ENCODE measurements at places on chromosomes 6 and 20.

DNA sequence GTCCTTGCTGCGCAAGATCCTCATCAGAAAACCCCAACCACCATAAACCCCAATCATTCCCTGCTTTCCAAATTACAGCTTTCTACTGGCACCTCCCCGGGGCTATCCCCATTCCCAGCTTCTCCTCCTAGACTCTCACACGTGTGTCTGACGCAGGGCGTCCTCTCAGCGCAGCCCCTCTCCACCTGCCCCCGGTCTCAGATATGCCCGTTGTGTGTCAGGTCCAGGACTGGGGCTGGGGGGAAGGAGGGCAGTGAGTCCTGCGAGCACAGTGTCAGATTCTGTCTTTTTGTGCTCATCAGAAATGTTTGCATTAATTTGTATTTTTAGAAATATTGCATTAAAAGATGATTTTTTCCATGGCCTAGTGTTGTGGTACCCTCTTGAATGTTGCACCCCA lies 48.6 kb downstream of the LRFN2 start:
- no peak for DNase-seq

DNA sequence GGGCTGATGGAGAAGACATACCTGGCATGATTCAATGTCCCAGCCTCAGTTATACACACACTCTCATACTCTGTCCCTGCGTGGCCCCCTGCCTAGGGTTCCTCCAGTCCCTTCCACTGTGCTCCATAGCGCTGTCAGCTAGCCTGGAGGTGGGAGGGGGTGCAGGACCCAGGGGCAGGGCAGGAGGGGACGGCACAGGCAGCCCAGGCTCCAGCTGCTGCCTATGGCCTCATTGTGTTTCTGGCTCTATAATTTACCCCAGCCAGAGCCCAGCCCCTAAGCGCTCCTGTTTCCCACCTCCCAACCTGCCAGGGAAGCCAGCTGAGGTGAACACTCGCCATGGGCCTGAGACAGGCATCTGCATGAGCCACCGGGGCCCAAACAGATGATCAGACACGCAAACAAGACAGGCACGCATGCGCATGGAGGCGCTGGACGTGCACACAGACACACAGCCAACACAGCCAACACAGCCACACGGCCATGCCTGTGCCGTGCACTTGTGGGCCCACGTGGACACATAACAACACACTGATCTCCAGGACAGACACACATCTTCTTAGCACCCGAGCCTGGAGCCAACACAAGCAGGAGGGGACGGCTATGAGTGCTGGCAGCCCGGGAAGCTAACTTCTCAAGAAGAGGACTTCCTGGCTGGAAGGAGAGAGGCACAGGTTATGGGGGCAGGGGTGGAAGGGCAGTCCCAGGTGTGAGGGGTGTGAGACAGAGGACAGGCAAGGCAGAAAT lies 124.9 kb downstream of the GRM4 start:
- DNase-seq: no peak

DNA sequence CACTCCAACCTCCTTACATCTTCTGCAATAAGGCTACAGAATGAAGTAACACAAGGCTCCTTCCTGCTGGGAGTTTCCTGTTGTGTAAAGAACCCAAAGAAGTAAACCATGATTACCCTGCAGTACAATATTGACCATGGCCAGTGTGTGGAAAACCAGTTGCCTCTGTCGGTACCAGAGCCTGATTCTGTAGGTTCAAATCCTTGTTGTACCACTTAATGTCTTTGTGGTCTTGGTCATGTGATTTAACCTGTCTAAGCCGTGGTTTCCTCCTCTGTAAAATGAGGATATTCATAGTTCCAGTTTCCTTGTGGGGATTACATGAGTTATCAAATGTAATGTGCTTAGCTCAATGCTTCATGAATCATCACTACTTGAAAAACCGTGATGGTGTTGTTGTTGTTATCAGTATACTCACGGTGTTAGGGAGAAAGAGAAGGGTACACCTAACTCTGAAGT lies 60.3 kb upstream of the PRELID3B start:
- DNase-seq: no peak

- no peak for DNase-seq
These were observed 205.0 kb downstream of the KCNQ5 start for GRCh38 chr6:72826744-72827438.

DNA sequence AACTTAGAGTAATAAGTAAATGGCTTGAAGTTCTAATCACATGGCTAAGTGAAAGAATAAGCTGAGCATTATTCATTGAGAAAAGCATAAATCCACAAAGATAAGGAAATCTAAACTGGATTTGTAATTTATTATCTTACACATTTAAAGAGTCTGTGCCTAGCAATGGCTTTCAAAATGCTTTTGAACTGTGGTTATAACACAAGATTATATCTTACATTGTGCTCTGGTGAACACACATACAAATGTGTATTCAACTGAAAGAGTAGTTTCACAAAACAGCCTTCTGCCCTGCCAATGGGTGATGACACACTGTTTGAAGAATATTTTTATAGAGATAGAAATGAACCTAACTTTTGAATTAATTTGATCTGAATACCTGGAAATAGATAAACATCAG lies 83.3 kb downstream of the AFDN start:
- DNase-seq: no peak

DNA sequence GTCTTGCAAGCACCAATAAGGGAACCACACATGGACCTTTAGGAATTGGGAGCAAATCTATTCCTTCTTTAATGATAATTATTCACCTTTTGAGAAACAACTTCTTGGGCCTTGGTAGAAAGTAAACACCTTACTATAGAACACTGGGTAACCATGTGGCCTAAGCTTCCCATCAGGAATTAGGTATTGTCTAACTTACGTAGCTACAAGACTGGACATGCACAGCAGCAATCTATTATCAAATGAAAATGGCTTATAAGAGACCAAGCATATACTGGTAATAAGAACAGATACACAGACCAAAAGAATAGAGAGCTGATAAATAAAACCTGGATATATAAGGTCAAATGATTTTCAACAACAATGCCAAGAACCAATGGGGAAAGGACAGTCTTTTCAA lies 16.8 kb downstream of the TCP11 start:
- no peak for DNase-seq

DNA sequence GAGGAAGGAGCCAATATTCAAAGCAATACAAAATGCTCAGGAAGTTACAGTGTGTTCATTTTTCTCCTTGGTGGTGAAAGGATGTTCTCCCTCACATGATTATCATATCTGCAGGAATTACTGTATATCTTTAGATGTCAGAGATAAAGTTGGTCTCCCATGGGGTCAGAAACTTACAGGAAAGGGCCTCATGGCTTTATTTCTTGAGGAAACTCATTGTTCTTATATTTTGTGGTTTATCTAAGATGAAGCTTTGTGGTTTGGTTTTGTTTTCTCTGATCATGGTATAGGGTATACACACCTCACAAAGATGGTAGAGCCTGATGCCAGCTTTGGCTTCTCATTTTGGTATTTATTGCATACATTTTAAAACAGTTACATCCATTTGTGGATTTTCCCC lies 100.5 kb upstream of the STXBP5 start:
- DNase-seq: no peak

- no peak for DNase-seq
These were observed 21.8 kb downstream of the CTCFL start for GRCh38 chr20:57503035-57503658.

DNA sequence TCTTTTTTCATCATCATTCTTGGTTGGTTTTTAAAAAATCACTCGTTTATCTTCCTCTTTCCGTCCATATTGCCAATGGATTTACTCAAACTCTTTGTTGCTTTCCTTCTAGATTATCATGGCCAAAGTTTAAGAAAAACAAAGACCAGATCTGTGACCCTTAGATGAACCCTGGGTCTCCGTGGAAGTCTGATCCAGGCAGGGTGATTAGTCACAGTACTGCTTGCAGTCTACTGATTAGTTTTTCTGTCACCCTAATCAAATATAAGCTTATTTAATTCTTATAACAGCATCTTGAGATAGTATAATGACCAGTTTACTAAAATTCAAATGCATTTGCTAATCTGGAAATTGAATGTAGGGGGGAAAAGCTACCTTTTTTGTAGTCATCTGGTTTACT lies 6.0 kb upstream of the SMIM28 start:
- no peak for DNase-seq

DNA sequence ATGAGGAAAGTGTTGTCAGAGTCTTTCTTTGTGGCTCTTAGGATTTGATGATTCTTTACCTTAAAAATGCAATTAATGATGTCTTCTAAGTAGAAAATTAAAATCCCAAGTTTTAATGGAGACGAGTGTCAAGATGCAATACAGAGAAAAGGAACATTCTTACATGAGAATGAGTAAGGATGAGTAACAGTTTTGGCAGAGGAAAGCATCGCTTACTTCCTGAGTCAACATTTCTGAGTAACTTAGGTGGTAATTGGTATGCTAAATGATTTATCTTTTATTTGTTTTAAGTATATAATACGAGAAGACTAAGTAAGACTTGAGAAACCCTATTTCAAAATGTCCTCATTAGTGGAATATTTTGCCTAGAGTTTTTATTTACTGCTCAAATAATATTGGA lies 101.3 kb downstream of the RTN4IP1 start:
- DNase-seq: no peak

DNA sequence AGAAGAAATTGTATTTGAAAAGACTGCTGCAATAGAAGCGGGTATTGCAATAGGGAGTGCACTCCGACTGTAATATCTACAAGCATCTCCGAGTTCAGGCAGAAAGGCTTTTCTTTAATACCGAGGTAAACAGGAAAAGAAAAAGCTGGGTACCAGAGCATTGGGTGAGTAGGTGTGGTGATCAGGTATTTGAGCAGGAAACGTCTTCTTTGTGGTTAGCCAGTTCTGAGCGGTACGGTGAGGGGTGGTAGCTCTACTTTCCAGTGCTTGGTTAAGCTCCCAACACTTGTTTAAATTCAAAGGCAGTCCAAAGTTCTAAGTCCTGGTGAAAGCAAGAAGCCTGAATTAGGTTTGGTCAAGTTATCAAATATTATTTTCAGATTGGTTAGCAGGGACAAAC lies 404.1 kb downstream of the LMBRD1 start:
- no peak for DNase-seq

DNA sequence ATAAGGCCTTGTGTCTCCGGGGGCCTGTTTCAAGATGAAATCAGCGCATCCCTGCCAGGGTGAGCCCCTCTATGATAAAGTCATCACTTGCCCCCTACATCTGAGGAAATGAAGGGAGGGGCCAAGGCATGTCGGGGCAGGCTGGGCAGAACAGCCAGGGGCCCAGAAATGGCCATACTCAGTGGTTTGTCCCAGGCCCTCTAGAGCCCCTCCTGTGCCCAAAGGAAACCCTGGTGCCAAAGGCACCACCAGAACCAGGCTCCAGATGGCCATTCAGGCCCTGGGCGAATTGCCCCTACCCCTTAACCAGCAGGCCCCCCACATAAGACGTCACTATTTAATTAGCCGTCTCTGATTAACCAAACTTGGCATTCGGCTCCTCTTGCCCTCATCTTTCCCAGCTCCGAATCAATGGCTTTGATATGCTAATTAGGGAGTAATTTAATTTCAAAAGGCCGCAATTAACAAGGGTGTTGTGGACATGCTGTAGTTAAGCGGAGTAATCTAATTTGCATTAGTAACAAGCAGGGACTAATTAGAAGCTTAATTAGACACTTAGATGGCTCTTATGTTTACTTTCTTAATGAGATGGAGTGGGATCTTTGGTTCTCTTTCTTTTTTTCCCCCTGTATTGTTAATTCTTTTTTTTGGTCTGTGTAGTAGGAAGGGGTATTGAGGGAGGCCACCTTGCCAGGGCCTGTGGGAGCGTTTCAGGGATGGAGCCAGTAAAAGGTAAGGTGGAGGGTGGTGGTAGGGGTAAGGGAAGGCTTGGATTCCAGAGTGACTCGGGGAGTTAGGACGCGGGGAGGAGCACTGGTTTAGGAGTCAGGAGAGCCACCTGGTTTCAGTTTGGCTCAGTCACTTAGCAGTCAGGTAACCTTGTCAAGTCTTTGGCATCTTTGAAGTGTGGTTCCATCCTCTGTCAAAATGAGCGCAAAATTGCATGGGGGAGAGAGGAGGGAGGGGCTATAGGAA lies 9.4 kb downstream of the FOXP4 start:
- DNase-seq: no peak

- DNase-seq: no peak
These were observed 33.2 kb downstream of the PHACTR1 start for GRCh38 chr6:12749531-12750379.

GRCh38 chr6:20575125-20575524 lies 40.9 kb downstream of the CDKAL1 start:
- DNase-seq: no peak

GRCh38 chr6:166075186-166075585 lies 92.5 kb downstream of the TBXT start:
- no peak for DNase-seq

- no peak for DNase-seq
These were observed 14.2 kb downstream of the ARID1B start for GRCh38 chr6:156791320-156791850.

DNA sequence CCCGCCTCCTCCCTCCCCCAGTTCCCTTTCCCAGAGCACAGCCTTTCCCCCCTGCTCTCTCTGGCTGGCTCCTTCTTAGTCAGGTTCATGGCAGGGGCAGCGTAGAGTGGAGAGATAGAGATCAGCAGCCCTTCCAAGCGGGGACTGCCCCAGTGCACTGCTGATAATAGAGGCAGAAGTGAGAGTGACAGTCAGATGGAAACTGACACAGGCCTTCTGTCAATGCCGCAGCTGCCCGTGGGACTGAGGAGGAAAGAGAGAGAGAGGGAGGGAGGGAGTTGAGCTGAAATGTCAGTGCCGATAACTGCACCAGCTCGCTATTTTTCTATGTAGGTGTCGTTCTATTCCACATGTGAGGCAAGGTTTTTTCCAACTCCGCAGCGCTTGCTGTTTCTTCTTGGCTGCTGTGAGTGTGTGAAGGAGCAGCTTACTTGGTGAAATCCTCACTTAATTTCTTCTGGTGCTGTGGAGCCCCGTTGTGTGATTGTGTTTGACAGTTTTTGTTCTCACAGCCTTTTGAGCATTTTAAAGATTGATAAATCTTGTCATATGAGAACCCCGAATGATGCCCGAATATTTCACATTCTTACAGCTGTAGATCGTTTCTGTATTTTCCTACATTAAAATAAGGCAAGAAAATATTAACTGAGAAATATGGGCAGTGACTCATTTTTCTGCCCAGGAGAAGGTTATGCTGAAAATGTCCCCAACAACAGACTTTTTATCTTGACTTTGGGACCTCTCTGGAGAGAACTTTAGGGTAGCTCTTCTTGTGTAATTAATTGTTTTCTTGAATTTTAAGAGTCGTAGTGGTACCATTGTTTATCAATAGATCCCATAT lies 386.4 kb upstream of the MMS22L start:
- DNase-seq: no peak

GRCh38 chr6:154266560-154267099 lies 90.0 kb downstream of the IPCEF1 start:
- no peak for DNase-seq

- DNase-seq: no peak
These were observed 122.6 kb upstream of the MCHR2 start for GRCh38 chr6:100116411-100117194.

DNA sequence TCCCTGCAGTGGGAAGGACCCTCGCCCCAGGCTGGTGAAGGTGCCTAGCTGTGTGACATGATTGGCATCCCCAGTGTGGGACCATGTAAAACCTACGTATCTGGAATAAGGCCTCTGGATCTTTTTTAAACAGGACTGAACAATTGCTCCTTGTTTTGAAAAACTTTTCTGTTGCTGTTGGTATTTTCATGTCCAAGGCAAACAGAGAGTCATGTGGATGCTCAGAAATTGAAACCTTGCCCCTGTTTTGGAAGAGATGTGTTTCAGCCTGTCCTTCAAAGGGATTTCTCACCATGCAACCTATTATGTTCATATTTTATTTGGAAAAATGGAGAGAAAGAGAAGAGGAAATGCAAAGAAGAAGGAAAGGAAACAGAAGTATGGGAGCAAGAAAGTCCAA lies 362.3 kb downstream of the PKHD1 start:
- no peak for DNase-seq

GRCh38 chr6:157787080-157787479 lies 36.0 kb upstream of the SNX9 start:
- no peak for DNase-seq
